Right lung (tissue), 10 donors: ENCODE measurements at places on chromosomes 16 and 17. TPM values are rescaled to one million over a fixed set of nuclear protein-coding genes. Genes with fewer than 3 reads are reported as not detected.

DNA sequence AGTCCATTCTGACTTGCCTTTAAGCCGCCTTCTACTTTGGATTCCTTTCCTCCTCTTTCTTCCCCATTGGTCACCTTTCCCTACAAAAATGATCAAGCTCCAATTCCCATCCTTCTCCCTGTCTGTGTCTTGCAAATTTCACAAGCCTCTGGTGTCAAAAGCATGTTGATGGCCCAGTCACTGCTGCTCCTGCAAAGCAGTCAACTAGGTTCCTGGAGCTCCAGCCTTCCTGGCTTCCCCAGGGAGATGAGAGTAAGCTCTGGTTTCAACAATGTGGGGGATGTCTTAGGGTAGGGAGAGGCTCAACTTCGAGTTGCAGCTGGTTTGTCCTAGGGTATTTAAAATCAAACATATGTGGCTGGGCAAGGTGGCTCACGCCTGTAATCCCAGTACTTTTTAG lies 36.1 kb upstream of the HELZ start:
- no peak for DNase-seq

- DNase-seq: no peak
Measured at GRCh38 chr16:50261707-50262235, 4.6 kb upstream of the ADCY7 start.

The SLC5A11 gene
- 0.50 TPM for polyA plus RNA-seq

The KRTAP1-1 gene
- not detected for polyA plus RNA-seq

The C17orf113 gene
- 3.6 TPM for polyA plus RNA-seq

The ATP2C2 gene
- 15.8 TPM for polyA plus RNA-seq

The ADAD2 gene
- not detected for polyA plus RNA-seq
